ENCODE measurements at places on chromosomes 16 and 17. TPM values are rescaled to one million over a fixed set of nuclear protein-coding genes. Genes with fewer than 3 reads are reported as not detected.

GRCh38 chr16:88538366-88539060 is 31.7 kb upstream of the ZC3H18 start:
- DNase-seq: no peak

The INCA1 gene
- total RNA-seq: 0.53 TPM

DNA sequence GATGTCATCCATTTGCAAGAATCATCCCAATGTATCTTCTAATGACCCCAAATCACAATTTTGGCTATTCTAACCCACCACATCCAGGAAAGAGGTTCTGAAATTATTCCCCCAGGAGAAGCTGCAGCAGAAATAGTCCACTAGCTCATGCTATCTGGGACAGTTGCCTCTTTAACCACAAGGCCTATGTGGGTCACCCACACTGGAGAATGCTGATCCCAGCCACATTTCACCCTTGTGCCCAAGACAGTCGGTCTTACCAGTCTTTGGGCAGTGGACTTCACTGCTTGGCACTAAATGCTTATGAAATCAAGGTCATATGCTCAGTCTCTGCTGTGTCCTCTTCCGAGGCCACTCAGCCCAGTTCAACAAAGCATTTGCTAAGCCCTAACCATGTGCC is 27.0 kb downstream of the ABCC12 start:
- no peak for DNase-seq

The TBC1D3H gene
- not detected for total RNA-seq

DNA sequence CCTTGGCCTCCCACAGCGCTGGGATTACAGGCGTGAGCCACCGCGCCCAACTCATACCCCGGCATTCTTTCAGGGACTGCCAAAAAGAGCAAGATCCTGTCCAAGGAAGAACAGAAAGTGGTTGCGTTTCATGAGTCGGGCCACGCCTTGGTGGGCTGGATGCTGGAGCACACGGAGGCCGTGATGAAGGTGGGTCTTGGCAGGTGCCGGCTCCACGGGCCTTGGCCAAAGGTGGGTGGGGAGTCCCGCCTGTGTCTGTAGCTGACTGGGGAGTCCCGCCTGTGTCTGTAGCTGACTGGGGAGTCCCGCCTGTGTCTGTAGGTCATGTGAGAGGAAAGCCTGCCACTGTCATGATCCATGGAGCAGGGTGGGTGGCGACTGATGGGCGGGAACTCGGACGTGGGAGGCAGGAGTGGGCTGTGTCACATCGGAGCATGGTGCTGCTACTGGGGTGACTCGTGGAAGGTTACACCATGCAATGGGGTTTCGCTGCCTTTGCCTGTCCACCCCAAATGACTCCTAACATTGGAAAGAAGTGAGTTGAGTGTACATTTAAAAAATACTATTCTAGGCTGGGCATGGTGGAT is 10.0 kb upstream of the RPL13 start:
- no peak for DNase-seq

The KIF19 gene
- 0.14 TPM for total RNA-seq

The JUP gene
- 1.3 TPM for total RNA-seq

DNA sequence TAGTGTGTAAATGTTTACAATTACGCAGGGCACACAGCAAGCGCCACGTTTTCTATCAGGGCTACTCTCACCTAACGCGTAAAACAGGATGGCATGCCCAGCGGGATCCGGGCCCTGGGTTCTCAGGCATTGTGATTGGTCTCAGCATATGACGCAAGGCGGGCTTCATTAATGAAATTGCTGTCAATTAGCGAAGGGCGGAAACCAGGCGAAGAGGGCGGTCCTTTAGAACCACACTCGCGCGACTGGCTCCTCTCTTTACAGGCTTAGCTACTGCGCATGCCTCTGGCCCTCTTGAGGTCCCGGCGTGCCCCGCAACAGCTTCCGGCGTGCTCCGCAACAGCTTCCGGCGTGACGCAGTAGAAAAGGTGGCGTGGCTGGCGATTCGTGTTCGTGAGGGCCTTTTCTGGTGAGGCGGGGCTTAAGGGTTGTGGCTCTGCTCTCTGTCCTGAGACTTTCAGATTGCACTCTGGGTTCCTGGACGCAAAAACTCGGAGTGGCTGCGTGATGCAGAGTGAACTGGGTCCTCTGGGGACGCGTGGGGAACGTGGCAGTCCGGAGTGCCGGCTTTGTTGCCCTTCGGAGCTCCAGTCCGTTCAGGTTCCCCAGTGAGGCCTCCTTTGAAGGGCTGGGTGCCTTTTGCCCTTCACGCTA is 9.2 kb downstream of the OR2C1 start:
- peak; percentile 70 for DNase-seq

The P2RX5 gene
- total RNA-seq: 118 TPM

The TEX19 gene
- total RNA-seq: not detected

The HS3ST4 gene
- not detected for total RNA-seq

GRCh38 chr16:11016993-11017392 is 72.6 kb downstream of the CLEC16A start:
- DNase-seq: no peak
